ENCODE measurements at places on chromosomes 7 and 10. TPM values are rescaled to one million over a fixed set of nuclear protein-coding genes. Genes with fewer than 3 reads are reported as not detected.

Gene ANKRD22
- not detected for total RNA-seq

DNA sequence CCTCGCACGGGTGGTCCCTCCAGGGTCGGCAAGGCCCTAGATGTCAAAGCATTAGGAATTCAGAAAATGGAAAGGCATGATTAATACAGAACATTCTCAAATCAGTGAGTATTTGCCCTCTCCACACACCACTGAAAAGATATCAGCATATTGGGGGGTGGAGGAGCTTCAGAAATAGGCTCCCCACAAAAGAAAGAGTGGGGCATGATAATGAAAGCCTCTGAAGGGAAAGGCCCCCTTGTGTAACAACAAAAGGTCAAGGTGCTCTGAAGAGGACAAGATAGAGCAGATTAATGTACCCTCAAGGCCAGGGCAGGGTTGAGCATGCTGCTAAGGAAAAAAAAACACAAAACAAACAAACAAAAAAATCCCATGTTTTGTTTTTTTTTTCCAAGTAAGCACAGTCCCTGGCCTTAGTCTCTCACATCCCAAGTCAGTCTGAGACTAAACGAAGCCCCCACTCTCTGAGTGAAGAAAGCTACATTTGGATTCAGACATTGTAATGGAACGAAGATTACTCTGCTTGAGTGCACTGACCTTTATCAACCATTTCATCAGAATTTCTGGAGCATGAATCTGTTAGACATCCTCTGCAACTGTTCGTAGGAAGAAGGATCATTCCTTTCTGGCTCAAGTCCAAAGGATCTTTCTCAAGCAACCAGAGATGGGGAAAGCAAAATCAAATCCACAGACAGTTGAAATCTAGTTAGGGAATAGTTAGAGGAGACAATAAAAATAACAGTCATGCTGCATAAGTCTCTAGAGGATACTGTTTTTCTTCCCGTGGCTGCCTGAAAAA lies 27.4 kb upstream of the DGKI start:
- DNase-seq, result no peak

Gene LGI1
- total RNA-seq, result not detected

DNA sequence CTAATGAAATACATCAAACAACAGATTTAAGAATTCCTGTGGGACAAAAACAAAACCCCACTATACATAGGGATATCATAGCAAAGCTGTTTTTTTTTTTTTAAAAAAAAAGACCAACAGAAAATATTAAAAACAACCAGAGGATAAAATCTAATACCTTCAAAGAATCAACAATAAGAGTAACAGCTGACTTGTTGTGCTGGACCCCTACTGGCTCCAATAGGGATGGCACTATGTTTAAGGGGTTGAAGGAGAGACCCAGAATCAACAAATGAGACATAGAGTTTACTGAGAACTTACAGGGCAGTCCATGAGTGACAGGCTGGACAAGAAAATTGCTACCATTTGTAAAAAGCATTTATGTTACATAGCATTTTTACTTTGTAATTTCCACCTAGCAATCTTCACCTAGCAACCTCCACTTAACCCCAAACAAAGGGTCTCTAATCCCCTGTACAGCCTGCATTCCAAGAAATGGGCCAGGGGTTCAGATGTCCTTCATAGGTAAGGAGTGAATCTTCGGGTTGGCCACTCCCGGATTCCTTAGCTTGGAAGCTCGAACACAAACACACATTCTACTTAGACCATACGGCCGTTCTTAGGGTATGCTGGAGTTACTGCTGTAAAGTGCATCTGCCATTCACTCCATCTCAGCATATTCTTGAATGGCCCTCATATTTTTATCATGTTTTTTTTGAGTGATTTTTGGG lies 25.8 kb downstream of the ASZ1 start:
- DNase-seq, result no peak

- no peak for DNase-seq
Measured at GRCh38 chr7:93955304-93955703, 33.8 kb downstream of the GNG11 start.

Gene AKR1C8
- total RNA-seq, result not detected

GRCh38 chr10:122974543-122975064 lies 5.6 kb upstream of the PSTK start:
- no peak for DNase-seq

- peak; percentile 53 for DNase-seq
Measured at GRCh38 chr10:76311752-76312636, 880.6 kb downstream of the LRMDA start.

DNA sequence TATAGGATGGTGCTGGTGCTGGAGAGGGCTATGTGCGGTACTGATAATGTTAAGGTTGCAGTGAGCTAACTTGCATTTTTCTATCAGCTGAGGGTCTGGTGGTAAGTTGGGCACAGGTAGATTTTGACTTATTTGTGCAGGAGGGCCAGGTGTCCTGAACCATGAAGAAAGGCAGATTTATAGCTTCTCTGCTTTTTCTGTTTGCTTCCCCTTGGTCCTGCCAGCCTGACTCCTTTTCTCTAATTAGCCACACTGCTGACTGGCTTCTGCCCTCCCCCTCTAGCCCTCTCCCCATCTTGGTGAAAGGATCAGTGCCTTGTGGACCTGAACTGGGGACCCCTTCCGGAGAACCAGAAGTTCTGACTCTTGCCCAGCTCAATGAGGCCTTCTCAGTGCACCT lies 40.8 kb upstream of the STEAP4 start:
- no peak for DNase-seq

Gene FOXP2
- total RNA-seq, result 2.4 TPM

- no peak for DNase-seq
Measured at GRCh38 chr7:143382126-143382790, 1.1 kb downstream of the ZYX start.

- DNase-seq, result peak; percentile 88
Measured at GRCh38 chr7:155738652-155739537, 73.4 kb downstream of the SHH start.

Gene FZD8
- total RNA-seq, result 9.0 TPM

Gene SHH
- total RNA-seq, result not detected
